Transverse colon (tissue), 4 donors: ENCODE measurements at places on chromosomes 7 and 10. TPM values are rescaled to one million over a fixed set of nuclear protein-coding genes. Genes with fewer than 3 reads are reported as not detected.

DNA sequence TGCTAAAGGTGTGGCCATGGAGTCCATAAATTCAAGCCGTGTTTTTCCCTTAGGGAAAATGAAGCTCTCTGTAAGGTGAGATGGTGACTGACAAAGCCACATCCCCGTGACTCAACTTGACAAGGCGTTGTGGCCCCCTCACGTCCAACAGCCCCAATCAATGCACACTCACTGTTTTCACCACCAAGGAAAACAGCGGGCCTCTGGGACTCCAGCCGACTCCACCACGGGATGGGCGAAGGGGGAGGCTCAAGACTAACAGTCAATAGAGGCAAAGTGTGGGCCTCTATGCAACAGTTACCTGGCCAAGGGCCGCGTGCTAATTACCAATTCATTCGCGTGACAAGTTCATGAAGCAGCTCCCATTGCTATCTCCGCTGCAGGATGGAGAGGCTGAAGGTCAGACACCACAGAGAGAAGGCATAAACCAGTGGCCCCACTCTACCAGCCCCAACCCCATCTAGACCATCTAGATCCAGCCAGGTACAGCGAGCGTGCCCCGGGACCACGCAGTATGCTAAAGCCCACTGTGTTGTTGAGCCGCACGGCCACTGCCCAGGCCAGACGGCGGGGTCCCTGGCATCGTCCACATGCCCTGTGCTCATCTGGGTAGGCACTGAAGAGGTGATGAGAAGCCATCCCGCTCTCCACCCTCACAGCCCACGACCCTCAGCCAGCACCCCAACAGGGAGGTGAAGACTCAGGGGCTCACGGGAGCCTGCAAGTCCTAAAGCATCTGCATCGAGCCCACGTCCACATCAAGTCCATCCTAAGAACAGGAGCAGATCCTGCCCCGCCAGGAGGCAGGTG is 76.1 kb downstream of the PROSER2 start:
- H3K27me3 ChIP-seq, result no peaks in the 10 kb centered on the region
- no peak overlapping the region for H3K4me3 ChIP-seq
- H3K27ac ChIP-seq, result no peak overlapping the region
- no peaks in the 10 kb centered on the region for H3K36me3 ChIP-seq

DNA sequence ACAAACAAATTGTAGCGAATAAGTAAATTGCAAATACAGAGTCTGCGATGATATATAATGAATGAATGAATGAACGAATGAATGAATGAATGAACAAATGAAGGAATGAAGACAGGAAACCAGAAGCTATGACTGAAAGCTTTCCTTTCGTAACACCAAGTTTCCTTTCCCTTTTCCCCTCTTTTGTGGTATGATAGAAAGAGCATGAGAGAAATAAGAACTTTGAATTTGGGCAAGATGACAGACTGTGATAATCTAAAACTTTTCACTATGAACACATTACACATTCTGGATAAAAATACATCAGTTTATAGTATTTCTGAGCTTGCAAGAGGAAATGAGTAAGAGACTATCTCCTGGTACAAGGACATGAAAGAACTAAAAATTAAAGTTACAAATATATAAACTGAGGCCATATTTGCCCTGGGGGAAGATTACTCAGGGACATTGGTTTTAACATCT is 8.4 kb upstream of the UCN3 start:
- no peaks in the 10 kb centered on the region for H3K36me3 ChIP-seq
- H3K27me3 ChIP-seq, result peaks cover 36% of the 10 kb centered on the region
- DNase-seq, result no peak
- H3K4me1 ChIP-seq, result peaks cover 4% of the 10 kb centered on the region

DNA sequence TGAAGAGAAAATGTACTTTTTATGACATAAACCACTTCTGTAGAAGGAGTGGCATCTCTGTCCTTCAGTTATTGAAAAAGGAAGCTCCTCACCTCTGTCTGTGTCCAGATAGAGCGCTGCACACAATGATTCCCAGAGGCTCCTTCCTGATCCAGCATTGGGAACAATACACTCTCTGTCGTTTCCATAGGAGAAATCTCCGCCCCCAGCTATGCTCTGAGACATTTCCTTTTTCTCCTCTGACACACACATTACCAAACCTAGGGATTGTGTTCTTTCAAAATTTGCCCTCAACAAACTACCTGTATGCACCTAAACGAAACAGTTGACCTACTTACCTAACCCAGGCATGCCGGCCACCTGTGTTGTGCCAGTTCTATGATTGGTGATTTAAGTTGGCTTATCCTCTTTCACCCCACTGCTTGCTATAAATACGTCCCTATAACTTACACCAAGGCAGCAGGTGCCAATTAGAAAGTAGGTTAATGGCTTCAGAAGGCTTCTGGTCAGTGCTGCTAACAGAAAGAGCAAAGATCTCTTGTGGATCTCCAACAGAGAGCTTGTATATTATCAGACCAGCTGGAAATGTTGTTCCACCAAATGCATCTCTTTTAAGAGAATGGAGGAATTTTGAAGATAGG is 140.1 kb upstream of the JCAD start:
- DNase-seq, result no peak
- H3K36me3 ChIP-seq, result no peaks in the 10 kb centered on the region
- no peak overlapping the region for H3K4me3 ChIP-seq
- H3K27ac ChIP-seq, result no peak overlapping the region

EZH2 gene
- total RNA-seq, result 17.3 TPM

DNA sequence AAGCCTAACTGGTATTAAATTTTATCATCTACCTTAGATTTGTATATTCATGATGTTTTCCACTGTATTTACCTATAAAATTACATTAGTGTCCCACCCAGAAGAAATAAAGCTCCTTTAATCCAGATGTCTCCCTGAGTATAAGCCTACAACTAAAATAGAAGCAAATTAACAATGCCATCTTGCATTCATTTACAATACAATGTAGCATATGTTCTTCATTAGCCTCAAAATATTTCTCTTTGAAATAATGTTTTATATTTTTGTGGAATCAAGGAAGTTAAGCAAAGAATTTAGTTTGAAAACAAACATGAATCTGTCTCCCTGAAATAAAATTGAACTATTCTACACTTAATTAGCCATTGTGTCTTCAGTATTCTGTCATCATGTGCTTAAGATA is 112.3 kb downstream of the CACNA2D1 start:
- no peaks in the 10 kb centered on the region for H3K4me1 ChIP-seq
- no peaks in the 10 kb centered on the region for H3K27me3 ChIP-seq
- no peak overlapping the region for H3K4me3 ChIP-seq
- no peak for DNase-seq
- H3K27ac ChIP-seq, result no peak overlapping the region
- H3K36me3 ChIP-seq, result no peaks in the 10 kb centered on the region

FAM241B gene
- 0.95 TPM for total RNA-seq

CNNM1 gene
- not detected for total RNA-seq

GRCh38 chr7:70215491-70215890 is 617.2 kb downstream of the AUTS2 start:
- H3K4me1 ChIP-seq, result no peaks in the 10 kb centered on the region
- H3K27me3 ChIP-seq, result no peaks in the 10 kb centered on the region
- H3K4me3 ChIP-seq, result no peak overlapping the region
- no peak for DNase-seq
- H3K36me3 ChIP-seq, result no peaks in the 10 kb centered on the region

DNA sequence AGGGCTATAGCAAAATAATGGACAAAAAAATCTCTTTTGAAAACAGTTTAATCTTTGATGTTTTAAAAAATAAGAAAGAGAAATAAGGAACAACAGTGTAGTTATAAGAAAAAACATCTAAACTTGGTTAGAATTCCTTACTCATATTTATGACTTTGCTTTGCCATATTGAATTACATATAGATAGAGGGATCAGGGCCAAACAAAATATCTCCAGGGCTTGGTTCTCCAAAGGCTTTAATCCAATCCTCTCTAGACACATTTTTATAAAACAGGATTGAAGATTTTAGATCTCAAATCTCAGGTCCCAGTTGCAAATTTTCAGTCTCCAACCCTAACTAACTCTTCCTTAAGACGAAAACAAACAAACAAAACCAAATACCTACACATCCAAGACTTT is 72.6 kb upstream of the RHOBTB1 start:
- no peak overlapping the region for H3K4me3 ChIP-seq
- no peaks in the 10 kb centered on the region for H3K4me1 ChIP-seq
- H3K36me3 ChIP-seq, result no peaks in the 10 kb centered on the region
- no peaks in the 10 kb centered on the region for H3K27me3 ChIP-seq

ADAP1 gene
- total RNA-seq, result 84.9 TPM

- H3K27me3 ChIP-seq, result no peaks in the 10 kb centered on the region
- no peak overlapping the region for H3K27ac ChIP-seq
- H3K4me1 ChIP-seq, result no peaks in the 10 kb centered on the region
- DNase-seq, result no peak
- H3K36me3 ChIP-seq, result no peaks in the 10 kb centered on the region
Measured at GRCh38 chr7:122844191-122844988, 41.9 kb downstream of the CADPS2 start.

DNA sequence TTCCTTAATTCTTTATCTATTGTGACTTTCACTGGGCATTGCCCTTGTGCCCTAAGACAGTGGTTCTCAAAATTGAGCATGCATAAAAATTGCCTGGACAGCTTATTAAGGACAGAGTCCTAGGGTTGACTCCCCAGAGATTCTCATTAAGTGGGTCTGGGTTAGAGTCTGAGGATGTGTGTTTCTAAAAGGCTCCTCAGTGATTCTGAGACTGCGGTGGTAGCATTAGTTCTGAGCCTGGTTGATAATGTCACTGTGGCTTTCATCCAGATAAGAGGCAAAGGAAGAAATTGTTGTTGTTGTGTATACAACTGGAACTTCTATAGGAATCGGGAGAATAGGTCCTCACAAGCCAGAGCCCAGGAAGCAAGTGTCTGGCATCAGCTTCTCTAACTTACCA is 1.3 kb downstream of the IFIT2 start:
- peaks cover 33% of the 10 kb centered on the region for H3K4me1 ChIP-seq
- H3K27ac ChIP-seq, result peak overlapping the region; percentile 88
- no peak for DNase-seq
- H3K4me3 ChIP-seq, result peak overlapping the region; percentile 60
- H3K27me3 ChIP-seq, result no peaks in the 10 kb centered on the region

- no peak overlapping the region for H3K4me3 ChIP-seq
- no peaks in the 10 kb centered on the region for H3K27me3 ChIP-seq
- H3K36me3 ChIP-seq, result no peaks in the 10 kb centered on the region
- no peak for DNase-seq
Measured at GRCh38 chr10:1652151-1652550, 85.2 kb downstream of the ADARB2 start.

GRCh38 chr10:103395754-103396066 is 565 bp downstream of the ATP5MK start:
- peak overlapping the region; percentile 91 for H3K27ac ChIP-seq
- no peaks in the 10 kb centered on the region for H3K27me3 ChIP-seq
- H3K36me3 ChIP-seq, result peaks cover 19% of the 10 kb centered on the region
- H3K4me3 ChIP-seq, result peak overlapping the region; percentile 72
- peaks cover 34% of the 10 kb centered on the region for H3K4me1 ChIP-seq

DNA sequence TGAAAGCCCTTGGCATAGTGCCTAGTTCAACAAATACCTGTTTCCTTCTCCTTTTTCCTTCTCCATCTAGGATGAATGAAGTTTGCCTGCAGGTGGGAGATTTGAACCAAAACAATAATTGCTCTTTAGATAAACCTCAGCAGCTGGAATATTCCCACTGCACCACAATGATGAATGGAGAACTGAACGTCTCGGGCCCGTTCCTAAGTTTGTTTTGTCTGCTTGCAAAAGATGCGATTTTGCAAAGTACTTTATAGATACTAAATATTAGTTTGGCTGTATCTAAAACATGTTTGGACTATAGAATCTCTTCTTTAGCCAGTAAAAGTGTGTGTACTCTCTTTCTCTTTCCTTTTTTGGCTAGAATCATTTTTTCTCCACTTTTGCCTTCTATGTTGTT is 75.8 kb upstream of the BMPER start:
- H3K36me3 ChIP-seq, result no peaks in the 10 kb centered on the region
- H3K4me1 ChIP-seq, result no peaks in the 10 kb centered on the region
- no peak overlapping the region for H3K27ac ChIP-seq
- H3K27me3 ChIP-seq, result no peaks in the 10 kb centered on the region
- no peak overlapping the region for H3K4me3 ChIP-seq

IL6 gene
- total RNA-seq, result not detected

DNA sequence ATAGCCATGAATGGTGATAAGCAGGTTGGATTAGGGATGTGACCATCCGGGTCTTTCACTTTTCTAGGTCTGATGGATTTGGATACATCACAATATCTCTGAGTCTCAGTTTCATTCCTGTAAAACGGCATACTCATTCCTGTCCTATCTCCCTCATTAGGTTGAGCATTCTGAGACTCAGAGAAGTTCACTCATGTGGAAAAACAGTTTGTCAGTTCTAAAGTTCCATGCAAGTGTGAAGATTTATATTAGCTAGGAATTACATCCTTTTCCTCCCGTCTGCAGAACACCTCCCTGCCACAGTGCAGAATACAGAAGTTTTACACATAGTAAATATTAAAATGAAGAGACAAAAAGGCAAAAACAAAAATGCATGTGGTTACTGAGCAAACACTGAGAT is 94.2 kb upstream of the SLC25A13 start:
- no peak overlapping the region for H3K27ac ChIP-seq
- no peaks in the 10 kb centered on the region for H3K4me1 ChIP-seq
- DNase-seq, result no peak
- no peak overlapping the region for H3K4me3 ChIP-seq
- H3K36me3 ChIP-seq, result no peaks in the 10 kb centered on the region
- H3K27me3 ChIP-seq, result no peaks in the 10 kb centered on the region

GCK gene
- not detected for total RNA-seq

DNA sequence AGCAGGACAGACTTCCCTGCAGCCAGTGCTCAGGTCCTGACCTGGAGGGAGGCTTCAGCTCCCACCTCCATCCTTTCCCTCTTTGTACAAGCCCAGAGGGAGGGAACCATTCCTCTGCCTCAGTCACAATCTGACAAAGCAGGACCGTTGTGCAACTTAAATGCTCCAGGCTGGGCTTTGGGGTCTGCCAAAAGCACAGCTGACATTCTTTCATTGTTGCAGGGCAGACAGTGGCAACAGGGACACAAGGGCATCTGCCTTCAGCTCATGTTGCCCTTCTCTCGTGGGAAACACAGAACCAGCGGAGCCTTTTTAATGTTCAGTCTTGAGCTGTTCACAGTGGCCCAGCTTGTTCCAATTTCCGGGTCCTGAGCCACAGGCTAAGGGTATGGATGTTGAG is 155.7 kb upstream of the TNS3 start:
- no peak for DNase-seq
- no peak overlapping the region for H3K27ac ChIP-seq
- no peaks in the 10 kb centered on the region for H3K27me3 ChIP-seq
- H3K36me3 ChIP-seq, result no peaks in the 10 kb centered on the region
- no peaks in the 10 kb centered on the region for H3K4me1 ChIP-seq
- H3K4me3 ChIP-seq, result no peak overlapping the region

WEE2 gene
- total RNA-seq, result not detected

DNA sequence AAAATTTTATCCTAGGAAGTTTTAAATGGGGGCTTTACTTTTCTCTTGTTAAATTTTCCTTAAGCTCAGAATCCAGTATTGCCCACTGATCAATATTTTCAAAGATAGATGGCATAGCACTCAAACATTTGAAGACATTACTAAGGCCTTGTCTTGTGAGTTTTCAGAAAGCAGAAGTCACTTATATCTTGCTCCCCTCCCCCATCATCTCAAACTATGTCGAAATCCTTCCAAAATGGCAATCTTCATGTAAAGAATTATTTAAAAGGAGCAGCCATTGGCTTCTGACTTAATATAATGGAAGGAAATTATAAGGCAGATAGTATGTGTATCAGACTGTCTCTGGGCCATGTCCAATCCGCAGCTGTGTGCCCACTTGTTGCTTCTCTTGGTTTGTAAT is 553.5 kb upstream of the C7orf33 start:
- H3K27me3 ChIP-seq, result no peaks in the 10 kb centered on the region
- H3K27ac ChIP-seq, result no peak overlapping the region
- H3K4me1 ChIP-seq, result no peaks in the 10 kb centered on the region
- H3K4me3 ChIP-seq, result no peak overlapping the region

CPA2 gene
- not detected for total RNA-seq

LRMDA gene
- 2.2 TPM for total RNA-seq
